ENCODE measurements at places on chromosomes 11 and 22. TPM values are rescaled to one million over a fixed set of nuclear protein-coding genes. Genes with fewer than 3 reads are reported as not detected.

DNA sequence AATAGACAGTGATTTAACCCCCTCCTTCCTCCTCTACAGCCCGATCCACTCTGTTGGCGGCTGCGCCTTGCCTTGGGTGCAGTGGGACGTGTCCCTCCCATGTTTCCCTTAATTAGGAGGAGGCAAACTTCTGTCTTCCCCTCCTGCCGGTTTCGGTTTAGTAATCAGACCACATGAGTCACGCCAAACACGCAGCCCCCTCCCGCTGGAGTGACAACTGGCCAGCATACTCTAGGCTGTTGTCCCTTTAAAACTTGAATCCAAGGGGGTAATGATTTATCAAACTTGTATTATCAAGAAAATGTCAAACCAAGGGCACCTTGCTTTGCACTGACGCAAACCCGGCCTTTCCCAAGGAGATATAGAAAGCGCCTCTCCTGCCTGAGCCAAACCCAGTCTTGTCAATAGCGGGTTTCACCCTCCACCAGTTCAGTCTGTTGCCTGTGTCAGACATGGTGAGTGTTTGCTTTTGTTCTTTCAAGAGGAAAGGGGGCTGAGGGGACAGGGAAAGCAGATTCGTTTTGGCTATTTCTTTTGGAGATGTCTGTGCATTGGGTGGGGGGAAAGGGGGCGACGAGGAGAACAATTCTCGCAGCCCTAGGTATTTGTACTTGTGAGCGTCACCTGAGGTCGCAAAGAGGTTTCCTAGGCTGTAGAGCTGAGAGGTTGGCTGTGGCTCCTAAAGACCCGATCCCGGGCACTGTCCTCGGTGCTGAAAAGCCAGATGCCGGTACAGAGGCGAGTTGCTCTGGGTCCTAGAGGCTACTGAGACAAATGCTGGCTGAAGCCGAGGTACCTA, at the start of gene SLC6A5:
Gene SLC6A5 (plus strand): TSS at position 388 of the 799 bp plus-strand sequence. CDS start 65 bp downstream, at position 453.
- peak; percentile 94 for DNase-seq

- DNase-seq = no peak
Measured at GRCh38 chr11:104844451-104844850, 53.8 kb downstream of the CASP12 start.

- no peak for DNase-seq
Measured at GRCh38 chr11:73154178-73154577, 12.1 kb upstream of the FCHSD2 start.

DNA sequence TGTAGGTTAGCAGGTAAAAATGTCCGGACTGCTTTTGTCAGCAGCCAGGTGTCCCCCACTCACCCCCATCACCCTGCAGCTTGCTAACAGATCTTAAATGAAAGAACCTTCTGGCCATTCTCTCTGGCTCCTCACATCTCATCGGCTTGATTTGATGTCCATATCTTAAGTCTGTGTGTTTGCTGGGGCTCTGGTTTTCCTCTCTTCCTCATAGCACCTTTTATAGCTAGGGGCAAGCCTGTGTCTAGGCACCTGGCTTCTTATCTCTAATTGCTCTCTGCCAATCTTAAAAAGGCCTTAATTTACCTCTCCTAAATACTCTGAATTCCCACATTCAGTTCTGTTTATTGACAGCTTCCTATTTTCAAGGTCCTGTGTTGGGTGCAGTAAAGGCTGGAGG, 72.0 kb downstream of the ARHGAP42 start:
- DNase-seq = no peak

DNA sequence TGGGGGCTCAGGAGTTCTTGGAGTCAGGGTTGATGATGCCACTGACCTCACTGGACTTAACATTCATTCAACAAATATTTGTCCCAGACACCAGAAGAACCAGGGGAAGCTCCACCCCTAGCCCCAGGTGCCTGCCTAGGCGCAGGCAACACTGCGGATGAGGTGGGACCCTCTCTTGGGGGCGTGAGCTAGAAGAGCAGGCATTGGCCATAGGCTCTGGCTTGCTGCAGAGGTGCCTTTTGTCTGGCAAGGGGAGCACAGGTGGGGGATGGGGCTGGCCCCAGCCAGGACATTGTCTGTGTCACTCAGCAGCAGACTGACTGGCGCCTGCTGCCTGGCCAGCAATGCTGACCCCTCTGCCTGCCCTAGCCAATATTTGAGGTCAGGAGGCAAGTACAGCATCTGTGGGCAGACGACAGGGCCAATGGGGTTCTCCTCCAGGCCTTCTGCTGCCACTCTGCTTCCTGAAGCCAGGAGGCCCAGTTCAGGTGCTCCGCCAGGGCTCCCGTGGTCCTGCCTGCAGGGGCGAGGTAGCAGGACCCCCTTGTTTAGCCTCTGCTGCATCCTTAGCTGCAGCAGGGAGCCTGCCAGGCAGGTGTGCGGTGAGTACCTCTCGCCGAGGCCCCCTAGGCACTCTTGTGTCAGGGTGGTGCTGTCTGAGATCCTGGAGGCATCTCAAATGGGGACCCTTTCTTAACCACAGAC, 4.0 kb downstream of the LINC01488 start:
- DNase-seq = peak; percentile 51

- no peak for DNase-seq
Measured at GRCh38 chr11:73653996-73654395, 7.6 kb downstream of the PLEKHB1 start.

GRCh38 chr22:24091551-24092420, 80.7 kb downstream of the CABIN1 start:
- DNase-seq = no peak

- DNase-seq = no peak
Measured at GRCh38 chr11:59641156-59641555, 25.6 kb upstream of the OSBP start.

- peak; percentile 55 for DNase-seq
Measured at GRCh38 chr11:16148301-16148931, 207.9 kb downstream of the SOX6 start.

GRCh38 chr11:37107415-37107814, 509.4 kb upstream of the RAG2 start:
- DNase-seq = no peak

DNA sequence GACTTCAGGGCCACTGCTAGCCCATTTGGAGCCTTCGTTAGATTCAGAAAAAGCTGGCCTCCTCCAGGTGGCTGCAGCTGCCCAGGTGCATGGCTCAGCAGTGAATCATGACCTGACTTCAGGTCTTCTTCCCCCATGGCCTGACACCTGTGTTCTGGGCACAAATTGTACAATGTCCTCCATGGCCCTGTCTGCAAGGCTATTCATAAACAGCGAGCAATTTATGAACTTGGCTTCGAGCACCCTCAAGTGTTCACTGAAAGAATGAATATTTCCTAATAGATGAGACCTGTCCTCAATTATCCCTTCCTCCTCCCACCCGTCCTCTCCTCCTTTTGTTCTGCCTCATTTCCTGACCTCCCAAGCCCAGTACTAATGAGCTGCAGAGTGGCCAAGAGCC, 12.2 kb upstream of the VPS37C start:
- DNase-seq = no peak

DNA sequence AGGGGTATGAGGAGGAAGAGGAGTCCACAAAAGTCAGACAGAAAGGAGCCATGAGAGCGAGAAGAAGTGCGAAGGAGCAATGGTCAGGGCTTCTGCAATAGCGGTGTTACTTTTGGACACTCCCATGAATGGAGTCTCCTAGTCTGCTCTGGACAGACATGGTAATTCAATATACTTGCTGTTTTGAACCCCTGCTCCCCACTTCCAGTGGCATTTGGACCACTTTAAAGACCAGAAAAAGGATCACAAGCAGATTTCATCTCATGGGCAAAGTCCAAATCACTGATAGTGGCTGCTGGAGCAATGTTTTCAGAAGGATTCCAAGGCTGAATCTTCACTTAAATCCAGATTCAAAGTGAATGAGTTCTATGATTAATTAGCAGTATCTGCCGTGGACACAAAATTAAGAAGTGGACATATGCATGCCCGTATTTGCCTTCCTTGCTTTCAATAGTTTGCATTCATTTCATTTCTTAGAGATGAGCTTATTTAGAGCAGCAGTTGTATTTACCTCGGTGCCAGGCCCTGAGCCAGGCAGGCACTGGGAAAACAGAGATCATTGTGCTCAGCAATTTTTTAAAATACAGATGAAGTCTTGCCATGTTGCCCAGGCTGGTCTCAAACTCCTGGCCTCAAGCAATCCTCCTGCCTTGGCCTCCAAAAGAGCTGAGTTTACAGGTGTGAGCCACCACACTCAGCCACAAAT, 72.0 kb downstream of the SLC1A2 start:
- DNase-seq = no peak

- DNase-seq = no peak
Measured at GRCh38 chr11:74468936-74469335, 1.6 kb upstream of the KCNE3 start.

GRCh38 chr11:45715418-45715817, 50.0 kb upstream of the CHST1 start:
- DNase-seq = no peak

DNA sequence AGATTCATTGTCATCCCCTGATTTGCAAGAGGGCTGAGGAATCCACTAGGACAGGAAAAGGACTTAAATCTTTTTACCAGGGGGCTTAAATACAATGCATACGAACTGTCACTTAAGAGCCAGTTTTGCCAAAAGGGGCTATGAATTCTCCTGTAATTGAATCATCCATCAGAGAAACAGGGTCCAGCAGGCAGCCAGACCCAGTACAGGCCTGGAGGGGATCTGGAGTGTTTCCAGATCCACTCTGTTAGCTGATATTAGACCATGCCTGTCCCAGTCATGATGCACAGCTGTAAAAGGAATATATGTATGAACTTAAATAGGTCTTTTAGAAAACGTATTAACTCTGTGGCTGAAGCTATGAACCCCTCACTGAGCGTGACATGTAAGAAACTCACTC, 53.8 kb upstream of the PRSS23 start:
- no peak for DNase-seq

DNA sequence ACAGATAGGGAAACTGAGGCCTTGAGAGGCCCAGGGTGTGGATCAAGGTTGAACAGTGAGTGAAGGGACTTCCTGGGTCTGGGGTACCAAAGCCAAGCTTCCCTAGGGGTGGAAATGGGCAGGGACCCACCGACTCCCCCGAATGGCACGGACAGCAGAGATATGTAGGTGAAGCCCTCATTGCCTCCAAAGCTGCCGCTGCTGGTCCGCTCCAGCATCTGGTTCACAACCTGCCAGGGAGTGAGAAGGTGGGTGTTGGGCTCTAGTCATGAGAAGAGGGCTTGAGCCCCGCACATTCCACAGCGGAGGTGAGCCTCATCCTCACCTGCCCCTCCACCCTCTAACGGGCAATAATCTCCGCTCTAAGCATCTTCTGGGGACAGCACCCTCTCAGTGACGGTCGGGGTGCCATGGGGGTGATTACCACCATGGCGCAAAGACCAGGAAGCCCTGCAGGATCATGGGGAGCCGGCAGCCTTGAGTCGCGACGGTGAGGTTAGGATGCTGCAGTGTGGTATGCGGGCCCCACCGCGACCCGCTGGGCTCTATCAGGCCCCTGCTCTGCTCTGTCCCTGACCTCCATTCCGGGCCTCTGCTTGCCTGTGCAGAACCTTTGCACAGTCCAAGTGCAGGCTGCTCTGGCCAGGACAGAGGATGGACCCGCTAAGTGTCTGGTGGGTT, 10.8 kb downstream of the ALDH3B2 start:
- DNase-seq = no peak

DNA sequence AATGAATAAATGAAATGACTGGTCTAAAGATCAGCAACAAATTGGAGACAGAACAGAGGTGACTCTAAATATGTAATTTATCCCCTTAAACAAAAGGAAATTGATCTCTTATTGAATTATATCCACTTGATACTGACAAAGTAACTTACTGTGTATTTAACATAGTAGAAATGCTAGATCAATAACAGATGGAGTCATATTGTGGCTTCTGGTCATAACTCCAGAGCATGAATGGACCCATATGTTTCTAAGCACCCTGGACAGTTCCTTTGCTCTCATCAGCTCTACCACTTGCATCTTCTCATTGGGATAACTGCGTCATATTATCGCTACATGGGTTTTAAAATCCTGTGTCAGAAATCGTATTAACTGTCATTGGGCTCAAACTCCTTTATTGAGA, 222.3 kb downstream of the ETS1 start:
- peak; percentile 51 for DNase-seq

GRCh38 chr22:48714231-48714630, 1113.4 kb downstream of the BRD1 start:
- no peak for DNase-seq

DNA sequence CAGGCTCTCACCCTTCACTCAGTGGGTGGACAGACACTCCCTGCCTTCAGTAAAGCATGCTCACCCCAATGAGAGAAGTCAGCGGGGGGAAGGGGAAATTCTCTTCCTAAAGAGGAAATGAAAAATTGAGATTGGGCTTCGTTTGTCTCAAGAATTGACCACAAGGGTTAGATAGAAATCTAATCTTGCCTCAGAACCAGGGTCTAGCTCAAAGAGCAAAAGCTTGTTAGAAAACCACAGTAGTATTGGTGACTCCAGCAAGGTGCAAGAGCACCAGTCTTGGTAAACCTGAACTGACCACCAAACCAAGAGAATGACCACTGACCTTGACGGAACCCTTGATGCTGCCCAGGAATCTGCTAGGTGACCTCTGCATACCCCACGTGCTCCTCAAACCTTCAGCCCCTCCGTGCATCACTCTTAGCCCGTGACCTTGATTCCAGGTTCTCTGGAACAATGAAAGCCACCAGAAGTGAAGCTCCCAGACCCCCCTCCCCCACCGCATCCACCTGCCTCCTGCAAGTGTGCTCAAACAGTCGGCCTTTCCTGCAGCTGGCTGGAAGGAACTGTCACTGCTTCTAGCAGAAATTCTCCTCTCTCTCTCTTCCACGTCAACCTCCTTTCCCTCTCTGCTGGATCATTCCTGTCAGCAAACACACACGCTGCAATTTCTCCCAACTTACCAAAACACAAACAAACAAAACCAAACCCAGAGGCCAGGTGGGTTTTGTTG, 3.1 kb upstream of the TMA7B start:
- DNase-seq = no peak

DNA sequence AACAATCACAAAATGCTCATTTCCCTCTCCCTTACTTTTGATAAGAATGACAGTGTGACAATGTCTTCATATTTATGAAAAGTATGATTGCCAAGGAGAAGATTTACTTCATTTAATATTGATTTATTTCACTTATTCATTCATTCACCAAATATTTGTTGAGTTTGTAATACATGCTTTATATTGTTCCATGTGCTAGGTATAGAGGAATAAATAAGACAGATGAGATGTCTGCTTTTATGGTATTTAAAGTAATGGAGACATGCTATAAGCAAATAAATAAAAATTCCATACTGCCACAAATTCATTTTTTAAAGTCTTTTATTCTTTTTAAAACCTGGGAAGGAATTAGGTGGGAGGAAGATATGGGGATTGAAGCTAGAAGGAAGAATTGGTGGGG, 289.4 kb downstream of the GUCY1A2 start:
- no peak for DNase-seq

- DNase-seq = no peak
Measured at GRCh38 chr11:43517518-43517917, 158.8 kb downstream of the TTC17 start.

The OR52E8 gene
- not detected for total RNA-seq

The MAFF gene
- total RNA-seq = 0.90 TPM

The LRRN4CL gene
- total RNA-seq = 0.40 TPM

The TMEM123 gene
- 127 TPM for total RNA-seq

The APOA4 gene
- 0.12 TPM for total RNA-seq

The SLC29A2 gene
- 6.9 TPM for total RNA-seq
